ENCODE measurements at places on chromosomes 2 and 18.

DNA sequence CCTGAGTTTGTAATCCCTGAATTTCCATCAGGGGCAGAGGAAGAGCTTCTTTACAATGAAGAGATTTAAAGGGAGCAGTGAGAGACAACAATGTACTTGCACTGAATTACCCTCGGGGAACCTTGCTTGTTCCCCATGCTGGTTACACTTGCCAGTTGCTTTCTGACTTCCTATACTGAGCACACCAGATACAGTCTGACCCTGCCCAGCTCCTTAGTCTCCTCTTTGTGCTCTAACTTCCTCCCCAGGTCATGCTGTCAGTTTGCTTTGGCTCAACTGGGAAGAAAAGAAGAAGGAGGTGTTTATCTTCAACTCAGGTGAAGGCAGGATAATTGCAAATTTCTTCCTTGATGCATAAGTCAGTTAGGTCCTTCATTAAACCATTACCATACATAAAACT is 658.4 kb downstream of the NYAP2 start:
- DNase-seq, result no peak

DNA sequence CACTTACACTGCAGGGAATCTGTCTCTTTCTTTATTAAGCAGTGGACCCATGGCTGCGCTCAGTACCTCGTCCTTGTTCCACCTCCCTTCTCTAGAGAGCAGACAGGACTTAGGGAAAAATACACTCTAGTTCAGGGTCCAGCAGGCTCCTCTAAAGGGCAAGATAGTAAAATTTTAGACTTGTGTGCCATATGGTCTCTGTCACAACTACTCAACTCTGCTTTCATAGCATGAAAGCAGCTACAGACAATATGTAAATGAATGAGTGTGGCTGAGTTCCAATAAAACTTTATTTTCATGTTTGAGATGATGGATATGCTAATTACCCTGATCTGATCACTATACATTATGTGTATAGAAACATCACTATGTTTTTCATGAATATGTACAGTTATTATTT is 163.1 kb downstream of the BABAM2 start:
- no peak for DNase-seq

DNA sequence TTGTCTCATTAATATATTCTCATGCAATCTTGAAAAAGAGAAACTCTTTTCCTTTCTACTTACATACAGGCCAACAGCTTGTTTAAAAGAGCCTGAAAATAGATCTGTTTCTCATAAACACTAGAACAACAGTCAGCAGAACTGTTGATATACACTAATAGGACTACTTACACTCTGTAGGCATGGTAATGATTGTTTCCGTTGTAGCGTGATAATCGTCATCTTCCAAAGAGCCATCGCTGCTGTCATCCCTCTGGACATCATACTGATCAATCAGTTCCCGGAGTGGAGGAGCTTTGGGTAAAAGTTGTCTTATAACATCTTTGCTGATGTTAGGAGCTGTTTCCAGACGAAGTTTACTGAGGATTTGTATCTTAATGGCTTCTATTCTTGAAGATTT is 476 bp downstream of the MSTN start:
- no peak for DNase-seq

DNA sequence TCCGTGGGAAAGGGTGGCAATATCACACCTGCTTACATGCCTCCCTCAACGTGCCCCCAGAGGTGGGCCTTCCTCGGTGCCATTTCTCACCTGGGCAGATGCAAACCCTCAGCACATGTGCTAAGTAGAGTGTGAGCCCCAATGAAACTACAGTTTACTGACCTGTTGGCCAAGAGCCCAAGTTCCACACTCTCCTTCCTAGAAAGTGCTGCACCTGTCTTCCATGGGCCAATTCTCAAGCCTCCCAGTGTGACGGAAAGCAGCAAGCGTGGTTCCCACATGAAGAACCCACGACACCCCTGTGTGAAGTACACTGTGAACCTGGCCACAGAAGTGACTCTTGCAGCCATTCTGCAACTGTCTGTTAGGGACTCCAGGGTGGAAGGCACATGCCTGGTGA is 73.7 kb downstream of the UXS1 start:
- no peak for DNase-seq

DNA sequence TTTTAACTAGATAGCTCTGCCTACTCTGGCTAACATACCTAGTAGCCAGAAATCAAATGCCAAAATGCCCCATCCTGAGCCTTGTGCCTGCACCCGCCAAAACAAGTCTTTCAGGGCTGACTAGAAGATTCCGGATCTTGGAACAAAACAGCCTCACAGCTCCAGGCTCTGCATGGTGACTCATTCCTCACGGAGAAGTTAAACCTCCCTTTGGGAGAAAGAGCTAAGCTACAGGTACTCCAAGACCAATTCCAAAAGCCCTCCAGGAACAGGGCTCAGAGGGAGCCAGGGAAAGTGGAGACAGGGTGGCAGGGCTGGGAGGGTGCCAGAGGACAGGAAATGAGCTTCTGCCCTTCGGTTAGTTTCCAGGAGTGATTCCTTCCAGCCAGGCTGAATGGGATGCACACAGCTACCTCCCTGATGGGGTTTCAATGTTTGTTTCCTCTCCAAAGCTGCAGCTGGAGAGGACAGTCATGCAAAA is 295.6 kb downstream of the TNS1 start:
- no peak for DNase-seq

DNA sequence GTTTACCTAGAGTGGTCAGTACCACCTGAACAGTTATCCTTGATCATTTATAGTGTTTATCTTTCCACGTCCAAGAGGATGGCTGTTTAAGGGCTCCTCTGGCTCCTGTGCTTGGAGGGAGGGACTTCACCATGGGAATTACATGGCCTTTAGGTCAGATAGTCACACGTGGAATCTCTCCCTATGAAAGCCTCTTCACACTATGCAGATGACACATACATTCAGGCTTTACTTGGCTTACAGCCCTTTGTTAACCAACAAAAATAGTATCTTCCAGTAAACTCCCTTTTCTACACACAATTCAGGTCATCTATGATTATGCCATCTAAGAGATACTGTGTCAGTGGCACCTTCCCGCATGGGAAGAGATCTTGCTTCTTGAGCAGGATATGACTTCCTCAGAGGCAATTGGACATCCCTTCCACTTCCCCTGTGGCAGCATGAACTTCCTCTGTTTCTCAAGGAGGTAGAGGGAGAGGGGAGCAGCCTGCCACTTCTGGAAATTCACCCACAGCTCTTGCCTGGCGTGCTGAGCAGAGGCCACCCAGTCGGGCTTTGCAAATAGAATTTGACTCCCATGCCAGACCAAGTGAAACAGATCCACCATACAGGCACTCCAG is 53.5 kb downstream of the COLEC12 start:
- no peak for DNase-seq

GRCh38 chr2:107006836-107007235 is 120.9 kb upstream of the ST6GAL2 start:
- no peak for DNase-seq

DNA sequence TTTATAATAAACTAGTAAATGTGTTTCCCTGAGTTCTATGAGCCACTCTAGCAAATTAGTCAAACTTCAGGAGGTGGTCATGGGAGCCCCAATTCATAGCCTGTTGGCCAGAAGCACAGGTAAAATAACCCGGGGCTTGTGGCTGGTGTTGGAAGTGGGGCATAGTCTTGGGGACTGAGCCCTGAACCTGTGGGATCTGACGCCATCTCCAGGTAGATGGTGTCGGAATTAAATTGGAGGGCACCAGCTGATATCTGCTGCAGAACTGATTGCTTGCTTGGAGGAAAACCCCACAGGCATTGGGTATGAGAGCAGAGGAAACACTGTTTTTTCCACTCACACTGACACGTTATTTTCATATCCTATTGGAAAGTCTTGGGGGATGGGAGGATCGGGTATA is 14.1 kb downstream of the NMS start:
- no peak for DNase-seq

GRCh38 chr2:46414701-46415100 is 64.7 kb upstream of the TMEM247 start:
- no peak for DNase-seq

- DNase-seq, result no peak
Measured at GRCh38 chr2:121202541-121203310, 82.3 kb downstream of the TFCP2L1 start.

- no peak for DNase-seq
Measured at GRCh38 chr2:3040496-3041140, 337.0 kb downstream of the EIPR1 start.

GRCh38 chr2:24515831-24516230 is 24.8 kb downstream of the NCOA1 start:
- DNase-seq, result no peak

GRCh38 chr2:104410136-104410535 is 443.8 kb upstream of the POU3F3 start:
- DNase-seq, result no peak

DNA sequence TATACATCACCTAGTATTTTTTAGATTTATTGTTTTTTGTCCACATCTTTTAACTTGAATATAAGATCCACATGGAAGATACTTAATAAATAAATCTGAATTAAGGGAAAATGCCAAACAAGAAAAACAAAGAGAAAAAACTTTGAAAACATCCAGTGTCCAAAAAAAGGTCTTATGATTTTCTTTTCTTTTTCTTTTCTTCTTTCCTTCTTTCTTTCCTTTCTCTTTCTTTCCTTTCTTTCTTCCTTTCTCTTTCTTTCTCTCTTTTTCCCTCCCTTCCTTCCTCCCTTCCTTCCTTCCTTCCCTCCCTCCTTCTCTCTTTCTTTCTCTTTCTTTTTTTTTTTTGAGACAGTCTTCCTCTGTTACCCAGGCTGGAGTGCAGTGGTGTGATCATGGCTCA is 29.6 kb upstream of the WIPF1 start:
- DNase-seq, result no peak

GRCh38 chr2:220569112-220569897 is 941.9 kb downstream of the SLC4A3 start:
- DNase-seq, result no peak

DNA sequence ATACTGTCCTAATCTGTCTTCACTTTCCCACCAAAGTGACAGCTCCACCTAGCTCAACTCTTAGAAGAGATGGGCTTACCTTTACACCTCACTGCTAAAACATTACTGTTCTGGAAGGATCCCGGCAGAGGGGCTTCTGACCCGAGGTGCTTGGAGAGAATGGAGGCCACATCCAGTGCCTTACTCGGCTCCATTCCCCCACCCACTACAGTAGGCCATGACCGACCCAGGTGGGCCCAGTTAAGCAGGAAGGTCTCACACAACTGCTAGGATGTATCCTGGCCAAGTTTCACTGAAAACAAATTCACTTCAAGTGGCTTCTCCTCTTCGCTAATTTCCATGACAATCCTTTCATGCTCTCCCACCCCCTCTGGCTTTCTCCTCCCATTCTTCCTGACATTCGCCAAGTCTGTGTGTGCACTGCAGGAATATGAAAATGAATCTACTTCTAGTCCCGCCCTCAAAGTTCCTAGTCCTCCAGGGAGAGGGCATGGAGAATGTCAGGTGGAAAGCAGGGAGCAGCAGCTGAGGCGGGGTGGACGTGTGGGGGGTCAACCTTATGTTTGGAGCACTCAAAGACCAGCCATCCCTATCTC is 11.8 kb downstream of the WIPF1 start:
- DNase-seq, result no peak

DNA sequence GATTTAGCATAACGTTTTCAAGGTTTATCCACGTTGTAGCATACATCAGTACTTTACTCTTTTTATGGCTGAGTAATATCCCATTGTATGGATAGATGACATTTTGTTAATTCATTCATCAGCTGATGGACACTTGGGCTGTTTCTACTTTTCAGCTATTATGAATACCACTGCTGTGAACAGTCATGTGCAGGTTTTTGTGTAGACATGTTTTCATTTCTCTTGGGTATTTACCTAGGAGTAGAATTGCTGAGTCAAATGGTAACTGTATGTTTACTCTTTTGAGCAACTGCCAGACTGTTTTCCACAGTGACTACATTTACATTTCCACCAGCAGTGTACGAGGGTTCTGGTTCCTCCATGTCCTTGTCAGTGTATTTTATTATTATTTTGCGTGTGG is 33.9 kb downstream of the COX7A2L start:
- DNase-seq, result no peak

DNA sequence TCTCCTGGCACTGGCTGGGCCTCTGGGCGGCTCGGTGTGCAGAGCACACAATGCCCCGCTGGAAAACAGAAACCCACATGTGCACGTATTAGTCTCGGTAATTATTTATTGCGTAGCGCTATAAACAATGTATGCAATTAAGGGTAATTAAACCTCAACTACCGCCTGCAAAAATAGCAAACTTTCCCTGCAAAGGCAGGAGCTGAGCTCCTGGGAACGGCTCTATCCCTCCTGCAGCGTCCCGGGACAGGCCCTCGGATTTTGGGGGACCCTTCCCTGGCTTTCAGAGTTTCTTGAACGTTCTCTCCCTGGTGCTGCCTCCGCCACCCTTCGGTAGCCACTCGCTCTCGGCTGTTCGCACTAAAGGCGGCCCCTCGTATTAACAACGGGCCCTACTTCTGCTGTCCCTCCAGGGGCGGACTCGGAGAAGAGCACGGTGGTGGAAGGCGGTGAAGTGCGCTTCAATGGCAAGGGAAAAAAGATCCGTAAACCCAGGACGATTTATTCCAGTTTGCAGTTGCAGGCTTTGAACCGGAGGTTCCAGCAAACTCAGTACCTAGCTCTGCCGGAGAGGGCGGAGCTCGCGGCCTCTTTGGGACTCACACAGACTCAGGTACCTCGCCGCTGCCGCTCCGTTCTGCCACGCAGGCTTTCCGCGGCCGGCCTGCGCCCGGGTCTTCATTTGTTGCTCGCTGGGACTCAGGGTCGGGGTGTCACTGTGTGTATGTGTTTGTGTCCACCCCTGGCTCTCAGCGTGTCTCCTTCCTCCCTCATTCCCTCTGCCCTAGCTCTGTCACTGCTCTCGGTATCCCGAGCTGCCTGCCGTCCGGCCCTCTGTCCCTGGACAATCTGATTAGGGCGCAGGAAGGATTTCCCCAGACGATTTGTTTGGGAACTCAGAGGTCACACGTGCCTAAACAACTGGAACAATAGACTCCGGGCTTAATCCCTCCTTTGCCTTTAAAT is 1.2 kb downstream of the DLX1 start:
- DNase-seq, result no peak

- no peak for DNase-seq
Measured at GRCh38 chr2:126669772-126670171, 13.8 kb downstream of the GYPC start.

GRCh38 chr18:76610933-76611749 is 116.1 kb upstream of the ZNF516 start:
- no peak for DNase-seq

DNA sequence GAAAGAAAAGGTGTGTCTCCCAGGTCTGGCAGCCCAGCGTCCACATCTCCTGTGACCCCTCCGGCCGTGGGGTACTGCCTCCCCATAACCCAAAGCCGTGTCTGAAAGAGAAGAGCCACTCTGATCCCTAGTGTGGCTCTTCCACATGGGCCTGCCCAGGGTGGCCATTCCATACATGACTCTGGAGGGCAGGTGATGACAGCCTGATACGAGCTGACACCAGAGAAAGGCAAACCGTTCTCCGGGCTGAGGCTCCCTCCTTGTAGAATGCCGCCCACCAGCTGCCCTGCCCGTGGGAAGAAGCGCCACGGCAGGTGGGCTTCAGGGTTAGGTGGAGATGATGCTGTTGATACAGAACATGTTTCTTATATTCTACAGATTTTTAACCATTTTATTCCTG is 451.6 kb upstream of the SALL3 start:
- no peak for DNase-seq
